ENCODE measurements at places on chromosomes 4 and X.

- no peak for DNase-seq
Observed at GRCh38 chr4:184030036-184030435, 124.9 kb downstream of the STOX2 start.

DNA sequence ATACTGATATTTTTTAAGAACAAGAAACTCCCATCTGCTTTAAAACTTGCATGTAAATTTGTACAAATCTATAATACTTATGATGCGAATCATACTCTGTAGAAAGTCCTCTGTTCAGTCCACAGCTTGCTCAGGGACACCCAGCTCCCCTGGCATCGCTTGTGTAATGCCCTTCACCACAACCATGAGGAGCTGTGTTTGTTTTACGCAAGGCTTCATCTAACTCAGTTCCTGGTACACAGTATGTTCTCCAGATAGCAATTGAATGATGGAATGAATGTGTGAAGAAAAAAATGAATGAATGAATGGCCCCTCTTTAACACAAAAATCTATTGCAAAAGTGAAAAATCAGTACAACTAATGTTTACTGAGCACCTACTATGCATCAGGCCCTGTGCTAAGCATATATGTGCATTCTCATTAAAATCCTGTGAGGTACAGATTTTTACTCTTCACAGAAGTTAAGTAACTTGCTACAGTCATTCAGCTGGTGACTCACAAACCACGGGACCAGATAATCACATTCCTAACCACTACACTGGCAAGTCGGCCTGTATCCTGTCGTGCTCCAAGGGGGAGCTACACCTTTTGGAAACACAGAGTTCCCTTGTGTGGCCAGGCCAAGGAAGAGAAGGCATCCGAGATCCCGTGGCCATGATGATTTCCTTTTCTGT is 58.7 kb upstream of the KDR start:
- DNase-seq: no peak

- no peak for DNase-seq
Observed at GRCh38 chr4:75110061-75110460, 177.1 kb downstream of the PARM1 start.

DNA sequence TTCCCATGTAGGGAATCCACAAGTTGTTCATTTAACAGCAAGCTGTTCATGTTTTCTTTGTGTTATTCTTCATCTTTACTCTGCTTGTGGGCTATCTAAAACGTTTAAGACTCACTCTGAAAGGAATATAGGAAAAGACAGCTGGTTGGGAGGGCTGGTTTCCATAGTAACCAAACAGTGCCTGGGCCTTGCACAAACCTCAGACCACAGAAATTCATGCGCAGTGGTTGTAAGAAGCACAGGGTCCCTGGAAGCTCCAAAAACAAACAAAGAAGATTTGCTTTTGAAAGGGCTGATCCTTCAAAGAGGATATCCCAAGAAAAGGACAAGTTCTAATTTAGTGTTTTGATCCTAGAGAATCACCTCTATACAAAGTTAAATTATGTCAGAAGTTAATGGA is 7.8 kb downstream of the SERTM2 start:
- DNase-seq: no peak

- no peak for DNase-seq
Observed at GRCh38 chr4:90837241-90837640, 710.0 kb downstream of the CCSER1 start.

- DNase-seq: no peak
Observed at GRCh38 chr4:68995292-68995691, 43.7 kb upstream of the UGT2A3 start.

- DNase-seq: no peak
Observed at GRCh38 chrX:110086916-110087484, 84.1 kb downstream of the TMEM164 start.

DNA sequence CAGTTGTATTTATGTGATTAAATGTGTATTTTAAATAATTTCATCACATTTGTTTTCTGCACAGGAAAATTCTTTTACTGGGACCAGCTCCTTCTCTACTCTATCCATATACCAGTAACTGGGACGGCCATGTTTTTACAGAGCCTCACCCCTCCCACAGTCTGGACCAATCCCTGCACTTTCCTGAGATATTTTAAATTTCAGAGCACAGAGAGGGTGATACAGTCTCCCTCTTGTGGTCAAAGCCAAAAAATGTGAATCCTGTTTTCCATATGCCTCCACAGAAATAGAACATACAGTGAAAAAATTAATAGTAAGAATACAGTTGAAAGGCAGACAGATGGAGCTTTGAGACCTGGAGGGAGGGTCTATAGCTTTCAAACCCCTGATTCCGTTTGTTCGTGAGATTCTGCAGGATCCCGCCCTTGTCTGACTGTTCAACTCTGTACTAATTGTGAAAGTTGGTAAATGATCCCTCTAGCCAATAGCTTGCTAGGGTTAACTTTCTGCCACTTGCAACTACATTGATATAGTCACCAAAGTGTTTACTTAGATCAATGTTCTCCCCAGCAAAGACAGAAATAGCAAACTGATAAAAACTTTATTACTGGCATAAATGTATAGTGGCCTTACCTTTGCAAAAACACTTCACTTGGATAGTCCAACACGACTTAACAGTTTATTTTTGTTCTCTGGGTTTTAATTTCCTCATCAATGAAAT is 172.2 kb downstream of the PPARGC1A start:
- peak; percentile 3 for DNase-seq

GRCh38 chr4:76060506-76060905 is 14.0 kb upstream of the ART3 start:
- DNase-seq: no peak

DNA sequence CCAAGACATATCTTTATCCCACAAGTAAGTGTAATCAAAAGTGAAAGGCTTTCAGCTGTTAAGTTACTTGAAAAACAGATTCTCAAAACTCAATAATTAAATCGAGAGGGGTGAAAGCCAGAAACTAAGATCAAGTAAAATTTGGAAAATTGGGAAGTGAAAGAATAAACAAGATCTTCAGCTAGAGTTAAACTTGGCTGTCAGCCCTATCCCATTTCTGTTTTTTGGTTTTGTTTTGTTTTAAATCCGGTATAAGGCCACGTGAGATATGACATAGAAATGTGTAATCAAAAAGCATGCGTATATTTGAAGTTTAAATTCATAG is 856.8 kb downstream of the STIM2 start:
- DNase-seq: no peak

DNA sequence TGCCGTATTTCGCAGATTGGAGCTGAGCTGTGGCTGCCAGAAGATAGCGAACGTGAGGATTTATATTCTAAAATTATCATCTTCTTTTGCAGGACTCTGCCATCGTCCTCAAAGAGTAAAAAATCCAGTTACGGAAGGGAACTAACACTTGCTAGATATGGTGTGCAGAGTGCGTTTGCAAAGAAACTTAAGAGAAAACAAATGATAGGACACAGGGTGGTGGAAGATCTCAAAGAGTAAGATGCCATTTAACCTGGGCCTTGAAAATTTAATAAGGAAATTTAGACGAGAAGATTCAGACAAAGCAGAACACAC is 566 bp downstream of the LARP7 start:
- no peak for DNase-seq

DNA sequence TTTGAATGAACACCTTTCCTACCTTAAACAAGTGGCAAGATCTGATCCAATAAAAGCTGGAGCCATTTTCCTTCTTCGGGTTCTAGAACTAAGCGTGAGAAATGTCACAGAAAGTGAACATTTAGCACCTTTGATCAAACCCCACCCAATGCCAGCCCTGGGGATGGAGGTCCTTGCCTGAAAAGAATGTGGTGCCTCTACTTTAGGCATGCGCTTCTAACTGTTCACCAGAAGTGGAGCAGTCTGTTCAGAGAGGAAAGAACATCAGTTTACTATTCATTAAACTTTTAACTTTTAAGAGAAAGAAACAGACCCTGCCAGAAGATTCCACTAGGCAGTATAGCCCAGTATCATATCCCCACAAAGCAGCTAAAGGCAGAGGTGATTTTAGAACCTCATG is 75.9 kb downstream of the INTS12 start:
- DNase-seq: no peak

DNA sequence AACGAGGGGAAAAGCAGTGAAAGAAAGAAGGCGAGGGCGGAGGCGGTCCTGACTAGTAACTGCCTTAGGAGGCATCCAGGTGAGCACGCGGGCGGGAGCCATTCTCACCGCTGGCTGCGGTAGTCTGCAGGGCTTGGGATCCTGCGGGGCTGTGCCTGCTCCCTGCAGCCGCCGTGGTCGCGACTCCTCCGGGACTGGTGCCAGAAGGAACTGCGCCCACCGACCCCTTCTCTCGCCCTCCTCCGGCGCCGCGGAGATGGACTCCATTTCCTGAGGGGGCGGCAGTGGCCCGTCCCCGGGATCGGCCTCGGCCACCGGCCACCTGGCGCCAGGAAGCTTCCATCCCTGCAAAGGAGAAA is 543 bp downstream of the NFXL1 start:
- peak; percentile 55 for DNase-seq

- no peak for DNase-seq
Observed at GRCh38 chr4:144259285-144259684, 118.8 kb upstream of the GYPA start.

- no peak for DNase-seq
Observed at GRCh38 chr4:32429151-32429550, 1709.0 kb downstream of the PCDH7 start.

DNA sequence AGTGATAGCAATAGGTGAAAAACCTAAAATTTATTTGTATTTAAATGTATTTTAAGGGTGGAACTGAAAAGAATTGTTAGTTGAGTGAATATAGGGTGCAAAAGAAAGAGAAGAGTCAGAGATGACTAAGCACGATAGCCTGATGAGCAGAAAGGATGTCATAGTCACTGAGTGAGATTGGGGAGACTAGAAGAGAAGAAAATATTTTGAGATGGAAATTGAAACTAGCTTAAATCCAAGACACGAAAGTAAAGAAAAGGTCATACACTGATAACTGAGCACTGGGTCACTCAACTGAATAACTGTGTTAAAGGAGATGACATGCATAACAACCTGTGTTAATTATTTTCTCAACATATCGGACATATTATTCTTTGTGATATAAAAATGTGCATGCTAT is 55.5 kb downstream of the SPANXN4 start:
- DNase-seq: no peak

- DNase-seq: no peak
Observed at GRCh38 chr4:84379917-84380641, 119.0 kb downstream of the NKX6-1 start.

DNA sequence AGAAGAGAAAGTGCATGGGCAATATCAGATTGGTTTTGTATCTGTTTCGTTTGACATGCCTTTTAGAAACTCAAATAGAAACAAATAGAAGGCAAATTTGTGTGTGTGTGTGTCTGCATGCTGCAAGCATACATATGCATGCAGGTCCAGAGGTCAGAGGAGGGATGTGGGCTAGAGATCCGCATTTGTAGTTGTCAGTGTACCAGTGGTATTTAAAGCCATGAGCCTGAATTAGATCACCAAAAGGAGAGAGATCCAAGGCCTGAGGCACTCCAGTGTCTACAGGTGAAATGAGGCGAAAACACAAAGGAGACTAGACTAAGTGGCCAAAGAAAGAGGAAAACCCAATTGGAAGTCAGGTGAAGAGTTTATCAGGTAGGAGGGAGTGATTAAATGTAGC is 106.7 kb downstream of the CORIN start:
- DNase-seq: no peak

DNA sequence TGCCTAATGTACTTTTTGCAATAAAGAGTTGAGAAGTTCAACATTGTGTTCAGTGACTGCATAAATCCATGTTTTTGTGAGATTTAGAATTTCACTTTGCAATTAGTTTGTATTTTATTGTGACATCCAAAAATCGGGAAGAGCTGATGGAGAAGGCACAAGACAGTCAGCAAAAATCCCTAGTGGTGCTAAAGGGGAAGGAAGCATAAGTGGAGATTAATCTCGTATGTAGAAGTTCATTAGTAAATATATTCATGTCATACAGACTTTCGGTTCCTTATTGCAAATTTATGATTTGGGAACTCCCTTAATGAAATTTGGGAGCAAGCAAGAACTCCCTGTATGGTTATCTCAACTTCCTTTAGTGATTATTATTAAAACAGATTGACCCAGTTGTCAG is 57.8 kb upstream of the SLC39A8 start:
- DNase-seq: no peak

- DNase-seq: peak; percentile 44
Observed at GRCh38 chr4:140250989-140251552, 97.1 kb upstream of the MAML3 start.

DNA sequence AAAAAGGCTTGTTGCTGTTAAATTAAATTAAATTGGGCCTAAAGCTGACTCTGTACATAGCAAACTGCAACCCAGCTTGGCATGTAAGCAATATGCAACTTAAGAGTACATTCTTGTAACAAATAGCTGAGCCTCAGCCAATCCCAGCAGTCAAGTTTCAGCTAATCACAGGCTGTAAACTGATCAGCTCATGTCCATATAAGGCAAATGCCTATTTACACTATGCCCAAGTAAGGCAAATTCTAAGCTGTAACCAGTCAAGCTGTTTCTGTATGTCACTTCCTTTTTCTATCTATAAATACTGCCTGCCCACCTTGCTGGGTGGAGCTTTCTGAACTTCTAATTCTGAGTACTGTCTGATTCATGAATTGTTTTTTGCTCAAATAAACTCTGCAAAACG is 429.1 kb upstream of the FTHL17 start:
- no peak for DNase-seq

Measured in activated CD8-positive, alpha-beta T cell treated with anti-CD3 and anti-CD28 coated beads for 36 hours (primary cell).